Stimulated activated CD4-positive, alpha-beta T cell treated with anti-CD3 and anti-CD28 coated beads, Interleukin-4, amount 100 ng/mL, for 48 hours (primary cell): ENCODE measurements at places on chromosomes 1 and 21.

DNA sequence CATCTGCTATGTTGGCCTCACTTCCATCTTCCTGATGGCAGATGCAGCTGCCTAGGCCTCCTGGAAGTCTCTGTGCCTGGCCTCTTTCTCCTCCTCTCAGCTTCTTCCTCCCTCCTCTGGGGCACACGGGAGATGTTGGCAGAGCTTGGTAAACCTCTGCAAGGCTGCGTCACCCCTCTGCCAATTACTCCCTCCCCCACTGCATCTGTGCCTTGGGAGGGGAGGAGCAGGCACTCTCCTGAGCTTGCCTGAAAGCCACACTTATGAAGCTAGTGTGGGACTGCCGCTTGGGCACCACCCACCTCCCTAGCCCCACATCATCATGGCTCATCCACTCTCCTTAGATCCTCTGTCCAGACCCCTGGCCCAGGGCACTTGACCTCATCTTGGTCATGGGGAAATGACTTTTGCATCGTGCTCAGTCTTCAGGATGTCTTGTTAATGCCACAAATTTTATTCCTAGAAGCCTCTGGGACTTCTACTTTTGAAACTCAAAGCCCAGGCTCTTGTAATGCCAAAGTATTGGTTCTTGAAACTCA, 7.3 kb upstream of the TMEM51 start:
- no peak for DNase-seq

DNA sequence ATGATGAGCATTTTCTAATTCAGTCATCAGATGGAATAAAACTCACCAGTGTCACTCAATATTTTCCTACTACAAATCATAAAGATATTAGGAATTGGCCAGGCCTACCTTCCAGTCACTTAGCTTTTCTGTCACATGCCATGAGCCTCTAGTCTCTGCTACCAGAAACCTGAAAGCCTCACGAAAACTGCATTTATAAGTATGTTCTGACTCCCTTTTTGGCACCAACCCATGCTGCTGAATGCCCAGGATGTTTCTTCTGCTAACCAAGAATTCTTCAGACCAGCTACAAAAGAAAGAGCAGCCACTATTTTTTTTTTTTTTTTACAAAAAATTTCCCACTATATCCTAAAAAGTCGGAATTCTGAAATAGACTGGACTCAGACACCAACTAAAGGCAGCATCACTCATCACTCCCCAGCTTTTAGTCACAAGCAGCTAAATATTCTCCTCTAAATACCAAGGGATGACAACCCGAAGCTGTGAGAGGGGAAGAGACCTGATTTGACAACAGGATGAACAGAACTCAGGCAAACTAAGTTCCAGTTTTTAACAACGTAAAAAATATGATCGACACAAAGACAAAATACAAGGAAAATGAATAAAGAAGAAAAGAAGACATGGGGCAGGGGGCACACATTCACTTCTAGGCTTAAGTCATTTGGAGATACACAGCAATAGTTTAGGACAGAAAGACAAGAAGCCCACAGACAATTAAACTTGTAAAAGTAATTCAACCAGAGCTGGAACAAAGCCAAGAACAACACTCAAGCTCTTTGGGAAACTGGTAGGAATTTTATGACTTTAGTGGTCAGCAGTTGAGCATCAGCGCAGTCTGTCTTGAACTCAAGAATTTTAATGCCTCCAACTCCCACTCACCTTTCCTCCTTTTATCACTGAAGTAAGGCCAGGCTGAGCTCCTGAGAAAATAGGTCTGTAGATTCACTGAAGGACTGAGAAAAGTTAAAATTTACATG, 1.7 kb downstream of the DCAF8 start:
- DNase-seq, result no peak

GRCh38 chr1:111864862-111865261, 109.2 kb downstream of the DDX20 start:
- no peak for DNase-seq

DNA sequence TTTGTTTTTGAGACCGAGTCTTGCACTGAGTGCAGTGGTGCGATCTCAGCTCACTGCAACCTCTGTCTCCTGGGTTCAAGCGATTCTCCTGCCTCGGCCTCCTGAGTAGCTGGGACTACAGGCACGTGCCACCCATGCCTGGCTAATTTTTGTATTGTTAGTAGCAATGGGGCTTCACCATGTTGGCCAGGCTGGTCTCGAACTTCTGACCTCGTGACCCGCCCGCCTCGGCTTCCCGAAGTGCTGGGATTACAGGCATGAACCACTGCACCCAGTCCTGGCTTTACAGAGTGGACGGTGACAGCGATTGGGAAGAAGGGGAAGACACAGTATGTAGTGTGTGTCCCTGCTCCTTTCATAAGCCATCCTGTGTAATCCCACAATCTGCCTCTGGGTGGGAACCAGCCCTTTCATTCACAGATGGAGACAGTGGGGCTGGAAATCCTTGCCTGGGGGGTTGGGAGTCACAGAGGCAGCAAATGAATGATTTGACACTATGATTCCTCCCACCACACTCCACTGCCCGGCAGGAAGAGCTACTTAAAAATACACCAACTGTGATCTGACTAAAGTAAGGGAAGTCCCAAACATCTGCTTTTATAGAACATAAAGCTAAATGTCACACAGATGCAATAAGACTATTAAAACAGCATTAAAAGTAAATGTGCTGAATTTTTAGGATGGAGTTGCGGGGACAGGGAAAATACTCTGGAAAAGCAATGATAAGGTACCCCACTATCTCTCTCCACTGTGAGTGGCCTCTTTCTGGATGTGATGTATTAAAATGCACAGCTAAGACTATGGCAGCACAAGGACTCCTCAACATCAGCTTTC, 4.5 kb downstream of the PARP1 start:
- no peak for DNase-seq

- DNase-seq, result no peak
These were observed 25.6 kb downstream of the PPFIA4 start for GRCh38 chr1:203051841-203052324.

DNA sequence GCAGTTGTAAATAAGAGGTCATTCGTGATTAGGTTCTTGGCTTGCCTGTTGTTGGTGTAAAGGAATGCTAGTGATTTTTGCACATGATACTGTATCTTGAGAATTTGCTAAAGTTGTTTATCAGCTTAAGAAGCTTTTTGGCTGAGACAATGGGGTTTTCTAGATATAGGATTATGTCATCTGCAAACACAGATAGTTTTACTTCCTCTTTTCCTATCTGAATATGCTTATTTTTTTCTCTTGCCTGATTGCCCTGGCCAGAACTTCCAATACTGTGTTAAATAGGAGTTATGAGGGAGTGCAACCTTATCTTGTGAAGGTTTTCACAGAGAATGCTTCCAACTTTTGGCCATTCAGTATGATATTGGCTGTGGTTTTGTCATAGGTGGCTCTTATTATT, 576.1 kb upstream of the RGS18 start:
- no peak for DNase-seq

- no peak for DNase-seq
These were observed 14.4 kb downstream of the ILDR2 start for GRCh38 chr1:166960858-166961474.
